Naive thymus-derived CD4-positive, alpha-beta T cell (primary cell): ENCODE measurements at places on chromosomes 2 and 18.

DNA sequence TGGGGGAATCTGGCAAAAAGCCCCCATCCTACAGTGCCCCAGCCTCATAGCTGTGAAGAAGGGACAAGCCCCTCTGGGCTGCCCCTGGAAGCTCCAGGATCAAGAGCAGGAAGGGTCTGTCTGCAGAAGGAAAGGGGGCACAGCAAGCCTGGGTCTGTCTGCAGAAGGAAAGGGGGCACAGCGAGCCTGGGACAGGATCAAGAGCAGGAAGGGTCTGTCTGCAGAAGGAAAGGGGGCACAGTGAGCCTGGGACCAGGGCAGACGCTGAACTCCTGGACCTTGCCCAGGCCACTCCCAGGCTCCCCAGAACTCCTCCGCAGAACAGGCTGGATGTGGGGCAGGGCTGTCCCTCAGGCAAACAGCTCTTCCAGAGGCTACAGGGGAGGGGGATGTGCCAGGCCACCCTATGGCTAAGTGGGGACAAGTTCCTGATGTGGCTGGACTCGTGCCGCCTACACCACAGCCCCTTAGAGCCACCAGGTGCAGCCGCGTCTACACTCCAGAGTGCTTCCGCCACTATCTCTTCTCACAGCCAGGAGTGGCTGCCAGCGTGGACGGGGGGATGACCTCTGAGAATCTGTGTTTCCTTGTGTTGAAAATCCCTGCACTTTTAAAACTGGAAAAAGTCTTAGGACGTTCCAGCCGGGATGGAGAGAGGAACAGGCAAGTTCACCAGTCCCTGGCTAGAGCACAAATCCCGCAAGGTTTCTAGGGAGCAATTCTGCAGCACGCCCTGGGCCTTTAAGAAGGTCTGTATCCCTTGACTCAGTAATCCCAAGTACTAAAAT, 20.8 kb downstream of the KIF1A start:
- DNase-seq, result no peak

GRCh38 chr2:24824071-24824588, 30.9 kb downstream of the CENPO start:
- DNase-seq, result no peak

- peak; percentile 2 for DNase-seq
These were observed 25.8 kb downstream of the KIF1A start for GRCh38 chr2:240794178-240794721.

GRCh38 chr18:8635087-8635486, 25.9 kb downstream of the RAB12 start:
- DNase-seq, result no peak

GRCh38 chr2:46032996-46033395, 264.2 kb upstream of the EPAS1 start:
- DNase-seq, result no peak

- no peak for DNase-seq
These were observed 113.6 kb downstream of the LAMA1 start for GRCh38 chr18:7004009-7004408.

GRCh38 chr18:24013051-24013450, 1.5 kb upstream of the TTC39C start:
- no peak for DNase-seq

DNA sequence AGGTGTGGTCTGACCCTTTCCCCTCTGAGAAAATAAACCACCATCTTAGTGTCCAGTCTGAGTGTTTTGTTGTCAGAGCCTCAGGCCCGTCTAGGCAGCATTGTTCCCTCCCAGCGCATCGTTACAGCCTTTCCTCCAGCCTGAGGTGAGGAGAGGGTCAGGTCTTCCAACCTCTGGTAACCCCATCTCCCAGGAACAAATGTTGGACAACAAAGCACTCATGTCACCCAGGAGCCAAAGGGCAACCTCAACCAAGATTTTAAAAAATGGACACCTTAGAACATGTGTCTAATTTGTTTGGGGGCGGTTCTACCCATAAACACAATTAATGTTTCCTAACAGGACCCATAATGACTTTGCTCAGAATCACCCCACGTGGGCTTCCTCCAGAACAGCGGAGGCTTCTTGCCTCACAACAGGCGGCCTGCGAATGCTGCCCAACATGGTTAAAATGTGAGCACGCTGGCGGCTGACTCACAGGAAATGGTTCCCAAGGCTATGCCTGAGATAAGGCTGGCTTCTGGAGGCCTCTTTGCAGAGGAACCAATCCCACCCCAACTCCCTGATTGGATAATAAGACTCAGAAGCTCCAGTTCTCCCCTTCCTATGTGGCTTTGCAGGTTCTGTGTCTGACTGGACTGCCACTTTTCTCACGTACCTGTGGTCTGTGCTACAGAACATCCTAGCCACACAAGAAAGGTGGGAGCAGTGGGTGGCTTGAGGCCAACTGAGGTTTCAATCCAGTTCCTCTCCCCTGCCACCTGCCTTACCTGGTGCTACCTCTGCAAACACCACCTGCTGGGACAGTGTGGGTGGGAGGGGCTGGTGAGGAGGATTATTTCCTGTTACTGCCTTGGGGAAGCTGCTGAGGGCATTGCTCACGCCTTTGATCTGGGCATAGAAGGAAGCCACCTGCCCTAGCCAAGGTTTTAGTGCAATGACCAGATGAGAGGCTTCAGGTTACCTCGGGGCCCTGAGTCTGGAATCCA, 108.8 kb downstream of the B3GNT2 start:
- DNase-seq, result no peak

DNA sequence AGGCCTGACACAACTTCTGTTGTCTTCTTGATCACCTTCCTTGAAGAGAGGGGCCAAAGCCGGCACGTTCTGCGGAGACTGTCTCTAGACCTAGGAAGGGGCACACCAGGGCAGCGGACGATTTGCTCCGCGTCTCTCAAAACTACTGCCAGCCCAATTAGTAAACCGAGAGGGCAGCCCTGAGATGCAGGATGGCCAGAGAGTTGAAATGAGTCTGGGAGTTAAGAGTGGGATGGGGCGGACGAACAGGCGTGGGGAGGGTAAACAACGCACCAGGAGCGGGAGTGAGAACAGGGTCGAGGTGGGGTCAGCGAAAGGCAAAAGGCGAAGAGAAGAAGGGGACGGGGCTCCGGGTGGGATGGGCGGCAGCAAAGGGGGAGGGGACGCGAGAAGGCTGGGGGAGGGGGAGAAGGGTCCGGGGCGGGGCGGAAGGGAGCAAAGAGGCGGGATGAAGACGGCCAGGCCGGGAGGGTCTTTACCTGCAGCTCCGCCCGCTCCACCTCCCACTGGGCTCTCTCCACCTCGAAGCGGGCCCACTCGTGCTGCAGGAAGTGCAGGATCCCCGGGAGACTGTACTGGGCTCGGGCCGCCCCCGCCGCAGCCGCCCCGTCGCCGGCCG, 476 bp downstream of the STRN start:
- peak; percentile 33 for DNase-seq

- no peak for DNase-seq
These were observed 63.9 kb upstream of the TUBA3E start for GRCh38 chr2:130261970-130262760.

DNA sequence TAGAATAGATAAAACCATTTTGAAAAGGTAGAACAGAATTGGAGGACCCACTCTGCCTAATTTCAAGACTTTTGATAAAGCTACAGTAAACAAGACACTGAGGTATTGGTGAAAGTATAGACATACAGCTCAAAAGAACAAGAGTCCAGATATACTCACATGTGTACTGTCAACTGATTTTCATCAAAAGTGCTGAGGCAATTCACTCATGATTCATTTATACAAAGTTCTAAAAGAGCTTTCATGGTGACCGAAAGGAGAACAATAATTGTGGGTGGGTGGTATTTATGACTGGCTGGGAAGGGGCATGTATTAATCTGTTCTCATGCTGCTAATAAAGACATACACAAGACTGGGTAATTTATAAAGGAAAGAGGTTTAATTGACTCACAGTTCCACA, 7.3 kb downstream of the MAP4K3 start:
- no peak for DNase-seq

DNA sequence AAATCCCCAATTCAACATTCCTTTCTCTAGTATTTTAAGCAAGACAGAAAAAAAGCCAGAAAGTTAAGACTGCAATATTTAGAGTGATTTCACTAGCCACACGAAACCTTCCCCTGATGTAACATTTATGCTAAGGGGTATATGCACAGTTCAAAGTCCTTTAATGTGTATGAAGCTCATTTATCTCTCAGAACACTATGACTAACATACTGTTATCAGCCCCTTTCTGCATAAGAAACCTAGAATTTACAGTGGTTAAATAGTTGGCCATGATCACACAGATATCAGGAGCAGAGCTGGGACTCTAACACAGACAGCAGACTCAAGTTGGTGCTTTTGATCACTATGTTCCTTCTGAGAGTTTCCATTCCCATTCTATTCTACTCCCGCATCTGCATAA, 185.5 kb downstream of the CDH2 start:
- no peak for DNase-seq

GRCh38 chr18:7221424-7222155, 9.3 kb upstream of the LRRC30 start:
- no peak for DNase-seq

GRCh38 chr2:3199627-3200345, 177.8 kb downstream of the EIPR1 start:
- DNase-seq, result no peak

GRCh38 chr2:136215908-136216472, 98.0 kb upstream of the CXCR4 start:
- no peak for DNase-seq

DNA sequence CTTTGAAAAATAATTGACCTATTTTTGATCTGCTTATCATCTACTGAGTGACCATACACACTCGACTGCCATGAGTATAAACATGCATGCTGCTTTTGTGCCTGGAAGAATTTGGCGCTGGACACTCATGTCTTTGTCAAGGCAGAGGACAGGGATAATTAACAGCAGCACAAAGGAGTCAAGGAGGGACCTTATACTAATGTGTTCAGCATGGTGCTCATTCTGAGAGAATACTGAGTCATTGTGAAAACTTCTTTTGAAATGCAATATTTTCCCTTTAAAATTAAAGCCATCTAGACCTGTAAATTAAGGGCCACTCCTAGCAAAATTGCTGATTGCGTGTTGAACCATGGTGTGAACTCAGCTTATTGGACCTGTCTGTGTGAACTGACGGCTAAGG, 116.3 kb downstream of the ZNF532 start:
- no peak for DNase-seq

GRCh38 chr2:223727562-223727961, 109.8 kb downstream of the AP1S3 start:
- DNase-seq, result peak; percentile 29
